ENCODE measurements at places on chromosomes 13 and 19.

DNA sequence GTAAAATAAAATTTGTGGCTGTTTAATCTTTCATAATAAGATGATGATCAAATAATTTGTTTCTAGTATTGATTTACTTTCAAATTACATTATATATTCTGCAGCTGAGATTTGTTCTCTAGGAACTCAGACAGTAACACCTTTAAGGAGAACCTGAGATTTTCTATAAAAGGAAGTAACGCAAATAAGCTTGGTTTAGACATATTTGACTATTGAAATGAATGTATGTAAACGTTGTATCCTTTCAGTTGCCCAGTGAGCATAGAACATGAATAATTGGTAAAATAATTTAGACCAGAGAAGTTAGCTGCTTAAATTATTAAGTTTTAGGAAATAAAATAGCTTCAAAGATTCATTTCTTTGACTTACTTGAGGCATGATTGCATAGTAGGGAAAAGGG, 3.1 kb downstream of the CDK8 start:
- DNase-seq: no peak

DNA sequence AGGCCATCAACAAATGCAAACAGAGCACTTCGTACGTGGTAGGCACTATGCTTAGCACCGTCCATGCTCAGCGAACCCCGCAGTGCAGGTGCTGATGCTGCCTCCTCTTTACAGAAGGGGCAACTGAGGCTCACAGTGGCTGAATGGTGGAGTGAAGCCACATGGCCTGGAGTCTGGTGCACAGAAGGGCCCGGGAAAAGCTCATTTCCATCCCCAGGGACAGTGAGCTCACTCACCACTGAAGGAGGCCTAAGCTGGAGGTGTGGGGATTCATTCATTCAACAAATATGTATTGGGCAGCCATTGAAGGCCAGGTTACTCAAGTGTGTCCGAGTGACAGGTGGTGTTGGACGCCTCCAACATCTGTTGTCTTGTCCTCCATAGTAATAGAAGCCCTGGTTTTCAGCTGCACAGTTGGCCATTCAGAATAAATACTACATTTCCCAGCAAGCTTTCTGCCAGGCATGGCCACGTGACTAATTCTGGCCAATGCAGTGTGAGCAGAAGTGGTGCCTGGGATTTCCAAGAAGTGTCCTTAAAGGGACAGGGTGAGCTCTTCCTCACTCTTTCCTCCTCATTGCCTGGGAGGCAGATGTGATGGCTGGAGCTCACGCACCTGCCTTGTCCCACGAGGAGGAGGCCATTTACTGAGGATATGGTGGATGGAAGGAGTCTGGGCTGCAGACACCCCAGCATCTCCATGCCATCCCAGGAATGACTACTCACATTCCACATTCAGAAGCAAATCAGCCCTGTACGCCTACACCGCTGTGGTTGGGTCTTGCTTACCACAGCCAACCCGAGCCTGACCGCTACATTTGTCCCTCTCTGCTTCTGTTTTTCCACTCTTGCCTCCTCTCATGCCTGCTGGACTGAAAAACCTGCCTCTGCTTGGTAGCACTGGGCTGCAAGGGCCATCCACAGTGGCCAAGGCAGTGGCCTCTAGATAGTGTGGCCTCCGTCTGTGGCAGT, 2.3 kb upstream of the ZNRF4 start:
- DNase-seq: peak; percentile 53

GRCh38 chr13:112341976-112342735, 34.0 kb upstream of the SPACA7 start:
- DNase-seq: no peak

- no peak for DNase-seq
Observed at GRCh38 chr19:23283925-23284324, 33.7 kb upstream of the ZNF724 start.

DNA sequence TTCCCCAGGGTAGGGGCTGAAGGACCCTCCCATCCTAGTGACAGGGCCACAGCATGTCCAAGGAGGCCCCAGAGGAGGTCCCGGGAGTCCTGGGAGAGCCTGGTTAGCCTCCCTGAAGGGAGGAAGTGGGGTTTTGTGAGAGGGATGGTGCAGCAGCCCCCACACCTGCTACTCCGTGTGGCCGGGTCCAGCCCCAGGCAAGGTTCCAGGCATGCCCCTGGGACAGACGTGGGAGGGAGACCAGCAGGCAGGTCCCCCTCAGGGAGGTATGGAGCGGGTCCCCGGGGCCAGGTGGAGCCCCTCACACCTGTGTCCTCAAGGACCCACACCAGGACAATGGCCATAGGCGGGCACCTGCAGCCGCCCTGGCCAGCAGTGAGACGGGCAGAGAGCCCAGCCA, 1.9 kb upstream of the F7 start:
- DNase-seq: no peak

GRCh38 chr13:33433316-33433715, 147.8 kb upstream of the STARD13 start:
- no peak for DNase-seq

DNA sequence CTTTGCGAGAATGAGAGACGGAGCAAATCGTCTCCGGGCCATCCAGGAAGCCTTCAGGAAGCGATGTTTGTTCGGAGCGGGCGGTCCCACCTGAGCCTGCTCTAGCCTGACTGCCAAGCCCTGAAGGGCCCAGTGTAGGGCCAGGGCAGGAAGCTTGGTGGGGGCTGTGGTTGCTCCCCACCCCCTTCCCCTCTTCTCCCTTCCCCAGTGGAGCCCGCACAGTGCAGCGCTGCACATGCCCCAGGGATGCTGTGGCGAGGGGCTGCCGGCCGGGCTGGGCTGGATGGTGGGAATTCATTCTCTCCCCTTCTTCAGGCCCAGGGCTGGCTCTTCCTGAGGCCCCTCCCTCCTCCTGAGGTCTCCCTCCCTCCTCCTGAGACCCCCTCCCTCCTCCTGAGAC, 7.1 kb upstream of the GRTP1 start:
- no peak for DNase-seq

GRCh38 chr13:29260684-29261083, 334.8 kb downstream of the SLC7A1 start:
- no peak for DNase-seq

DNA sequence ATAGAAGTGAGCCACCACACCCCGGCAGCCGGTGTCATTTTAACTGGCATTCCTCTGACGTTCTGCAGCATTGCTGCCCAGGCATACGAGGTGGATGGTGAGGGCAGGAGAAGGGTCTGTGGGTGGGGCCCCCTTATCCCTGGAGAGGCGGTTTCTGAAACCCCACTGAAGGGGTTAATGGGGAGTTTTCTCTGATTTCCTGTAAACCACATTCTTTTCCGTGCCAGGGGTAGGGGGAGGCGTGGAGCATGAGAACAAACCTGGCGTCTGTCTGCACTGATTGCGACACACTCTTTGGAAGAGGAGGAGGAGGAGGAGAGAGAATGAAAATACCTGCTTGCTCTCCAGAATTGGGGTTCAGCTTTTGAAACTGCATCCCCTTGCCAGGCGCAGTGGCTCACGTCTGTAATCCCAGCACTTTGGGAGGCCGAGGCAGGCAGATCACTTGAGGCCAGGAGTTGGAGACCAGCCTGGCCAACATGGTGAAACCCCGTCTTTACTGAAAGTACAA, 2.7 kb upstream of the C3 start:
- DNase-seq: no peak

- DNase-seq: peak; percentile 14
Observed at GRCh38 chr19:10334588-10335351, 1.4 kb upstream of the RAVER1 start.

DNA sequence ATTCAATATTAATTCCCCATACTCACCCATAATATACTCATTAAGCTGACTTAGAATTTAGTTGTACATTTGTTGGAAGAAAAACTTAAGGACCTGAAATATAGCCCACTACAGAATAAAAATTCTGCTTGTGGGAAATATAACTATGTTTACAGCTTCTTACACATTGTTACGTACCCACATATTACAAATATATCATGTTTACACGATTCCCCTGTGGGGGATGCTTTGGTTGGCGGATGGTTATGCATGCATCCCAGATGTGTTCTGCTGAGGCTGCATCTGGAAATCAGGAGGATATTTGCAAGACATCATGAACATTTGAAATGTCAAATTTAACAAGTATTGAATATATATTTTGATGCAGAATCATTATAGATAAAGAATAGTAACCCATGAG, 79.5 kb upstream of the KL start:
- DNase-seq: no peak

DNA sequence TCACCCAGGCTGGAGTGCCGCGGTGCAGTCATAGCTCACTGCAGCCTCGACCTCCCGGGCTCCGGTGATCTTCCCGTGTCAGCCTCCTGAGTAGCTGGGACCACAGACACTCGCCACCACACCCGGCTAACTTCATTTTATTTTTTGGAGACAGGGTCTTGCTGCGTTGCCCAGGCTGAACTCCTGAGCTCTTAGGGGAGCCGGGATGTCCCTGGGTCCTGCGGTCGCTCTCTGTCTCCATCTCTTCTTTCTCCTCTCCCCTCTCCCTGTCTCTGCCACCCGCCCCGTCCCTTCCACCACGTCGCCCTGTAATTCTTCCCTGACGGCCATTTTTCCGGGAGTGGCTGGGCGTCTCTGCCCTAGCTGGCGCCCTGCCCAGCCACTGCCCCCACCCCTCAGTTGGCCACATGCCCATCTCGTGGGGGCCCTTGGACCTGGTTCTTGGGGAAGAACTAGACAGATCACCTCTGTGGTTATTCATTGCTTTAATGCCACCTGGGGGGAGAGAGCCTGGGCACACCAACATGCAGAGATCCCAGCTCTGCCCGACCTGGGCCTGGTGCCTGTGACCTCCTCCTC, 18.9 kb downstream of the ARID3A start:
- no peak for DNase-seq

GRCh38 chr13:52118595-52118994, 10.3 kb downstream of the NEK5 start:
- no peak for DNase-seq

DNA sequence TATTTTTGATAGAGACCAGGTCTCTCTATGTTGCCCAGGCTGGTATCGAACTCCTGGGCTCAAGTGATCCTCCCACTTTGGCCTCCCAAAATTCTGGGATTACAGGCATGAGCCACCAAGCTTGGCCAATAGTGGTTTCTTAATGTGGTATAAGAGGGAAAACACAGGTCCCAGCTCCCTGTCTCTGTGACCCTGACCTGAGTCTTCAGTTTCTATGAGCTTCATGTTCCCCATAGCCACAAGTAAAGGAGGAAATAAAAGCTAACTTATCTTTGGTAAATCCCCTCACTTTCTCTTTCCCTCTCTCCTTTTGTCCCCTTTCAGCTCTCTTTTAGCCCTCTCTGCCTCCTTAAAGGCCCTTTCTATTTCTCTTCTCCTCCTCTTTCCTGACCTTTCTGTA, 50.3 kb downstream of the ABCC4 start:
- DNase-seq: no peak

GRCh38 chr13:43838909-43839308, 40.6 kb downstream of the CCDC122 start:
- no peak for DNase-seq

GRCh38 chr13:37382146-37382545, 216.4 kb downstream of the POSTN start:
- DNase-seq: no peak

GRCh38 chr13:114164681-114165429, 14.2 kb upstream of the CFAP97D2 start:
- DNase-seq: no peak

DNA sequence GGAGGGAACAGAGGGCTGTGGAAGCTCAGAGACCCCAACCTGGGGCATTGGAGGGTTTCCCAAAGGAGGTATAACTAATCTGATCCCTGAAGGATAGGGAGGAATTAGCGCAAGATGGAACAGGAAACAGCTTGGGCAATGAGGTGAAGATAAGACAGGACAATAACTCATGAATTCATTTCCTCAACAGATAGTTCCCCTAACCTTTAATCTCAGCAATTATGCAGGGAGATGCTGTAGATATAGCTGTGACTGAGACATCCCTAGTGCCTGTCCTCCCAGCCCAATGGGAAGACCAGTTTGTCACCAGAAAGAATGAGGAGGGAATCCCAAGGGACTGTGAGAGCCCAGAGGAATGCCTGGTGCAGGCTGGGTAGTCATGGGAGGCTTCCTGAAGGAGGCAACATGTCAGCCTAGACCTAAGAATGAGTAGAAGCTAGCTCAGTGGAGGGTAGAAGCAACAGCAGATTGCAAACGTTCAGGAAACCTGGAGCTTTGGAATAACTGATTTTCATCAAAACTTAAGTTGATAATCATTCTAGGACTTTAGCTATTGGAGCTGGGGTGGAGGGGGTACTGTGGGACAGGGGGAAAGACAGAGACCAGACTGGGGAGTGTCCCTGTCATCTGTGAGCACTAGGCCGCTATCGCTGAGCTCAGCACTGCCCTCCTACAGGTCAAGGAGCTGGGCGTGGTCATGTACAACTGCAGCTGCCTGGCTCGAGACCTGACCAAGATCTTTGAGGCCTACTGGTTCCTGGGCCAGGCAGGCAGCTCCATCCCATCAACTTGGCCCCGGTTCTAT, 18.8 kb downstream of the HIPK4 start:
- no peak for DNase-seq

DNA sequence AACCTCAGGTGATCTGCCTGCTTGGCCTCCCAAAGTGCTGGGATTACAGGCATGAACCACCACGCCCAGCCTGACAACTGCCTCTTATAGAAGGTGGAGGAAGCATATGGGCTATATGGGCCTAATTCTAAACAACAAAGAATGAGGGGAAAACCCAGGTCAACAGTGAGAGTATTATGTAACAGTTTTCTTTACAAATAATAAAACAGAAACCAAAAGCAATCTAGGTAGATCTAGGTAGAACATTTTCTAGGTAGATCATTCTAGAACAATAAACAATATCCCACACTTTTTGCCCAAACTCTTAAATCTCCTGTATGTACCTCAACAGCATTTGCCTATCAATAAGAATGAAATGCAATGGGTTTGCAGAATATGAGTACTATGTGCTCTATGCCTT, 267.4 kb downstream of the ABCC4 start:
- no peak for DNase-seq

DNA sequence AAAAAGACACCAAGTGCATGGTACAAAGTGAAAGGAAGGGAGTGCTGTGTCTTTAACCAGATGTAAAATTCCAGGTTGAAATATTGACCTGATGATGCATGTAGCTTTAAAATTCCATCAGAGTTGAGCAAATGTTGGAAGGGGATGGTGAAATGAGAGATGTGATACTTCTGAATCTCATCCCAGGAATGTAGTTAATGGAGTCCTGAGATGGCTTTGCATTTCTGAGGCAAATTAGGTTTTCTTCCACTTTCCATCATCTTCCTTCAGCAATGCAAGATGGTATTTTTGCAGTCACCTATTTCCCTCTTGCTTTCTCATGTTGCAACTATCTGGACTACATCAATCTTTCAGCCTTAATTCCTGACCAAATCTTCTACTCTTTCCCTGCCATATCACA, 194.1 kb upstream of the MIR17HG start:
- no peak for DNase-seq

- no peak for DNase-seq
Observed at GRCh38 chr19:16095071-16095571, 16.6 kb upstream of the RAB8A start.

GRCh38 chr13:98570929-98571372, 6.0 kb downstream of the STK24 start:
- DNase-seq: peak; percentile 60

- DNase-seq: no peak
Observed at GRCh38 chr19:48170817-48171347, 402 bp downstream of the ZSWIM9 start.

GRCh38 chr19:43578787-43579186, 3.2 kb downstream of the PINLYP start:
- DNase-seq: no peak
